ENCODE measurements at places on chromosomes 16 and 17.

- no peak for DNase-seq
These were observed 393.1 kb downstream of the CNTNAP4 start for GRCh38 chr16:76670125-76670857.

DNA sequence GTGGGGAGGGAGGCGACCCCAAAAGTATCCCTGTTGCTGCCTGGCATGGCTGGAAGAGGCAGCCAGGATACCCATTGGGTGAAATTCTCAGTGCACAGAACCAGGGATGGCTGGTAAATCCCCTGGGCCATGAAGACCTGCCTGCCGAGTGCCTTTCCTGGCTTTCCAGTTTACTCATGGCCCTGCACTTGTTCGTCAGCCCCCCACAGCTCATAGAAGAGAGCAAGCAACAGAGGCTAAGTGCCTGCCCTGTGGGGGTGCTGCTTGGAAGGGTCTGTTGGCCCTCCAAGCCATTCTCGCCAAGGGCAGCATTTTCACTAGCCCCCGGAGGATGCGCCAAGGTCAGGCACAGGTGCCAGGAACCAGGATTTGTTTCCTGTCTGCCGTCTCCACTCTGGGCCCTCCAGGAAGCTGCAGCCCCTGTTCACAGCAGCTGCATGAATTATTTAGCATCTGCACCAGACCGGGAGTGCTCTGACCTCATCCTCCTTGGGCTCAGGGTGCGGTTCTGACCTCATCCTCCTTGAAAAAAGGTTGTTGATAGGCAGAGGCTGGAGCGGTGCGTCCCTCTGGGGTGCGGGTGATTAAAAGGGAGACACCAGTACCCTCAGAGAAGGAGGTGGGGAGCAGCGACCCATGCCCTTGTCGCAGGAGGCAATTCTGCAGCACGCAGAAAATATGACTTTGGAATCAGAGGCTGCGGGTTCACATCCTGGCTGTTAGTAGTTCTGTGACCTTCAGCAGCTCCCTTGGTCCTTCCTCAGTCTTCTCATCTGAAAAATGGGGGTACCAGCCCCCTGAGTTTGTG is 14.2 kb upstream of the CD300A start:
- DNase-seq = no peak

- peak; percentile 90 for DNase-seq
These were observed at the start of gene CDH8 for GRCh38 chr16:62036101-62036801. Gene CDH8, minus strand, starts transcription at chr16:62036438. Its CDS starts 15,035 bp downstream, at chr16:62021403.

DNA sequence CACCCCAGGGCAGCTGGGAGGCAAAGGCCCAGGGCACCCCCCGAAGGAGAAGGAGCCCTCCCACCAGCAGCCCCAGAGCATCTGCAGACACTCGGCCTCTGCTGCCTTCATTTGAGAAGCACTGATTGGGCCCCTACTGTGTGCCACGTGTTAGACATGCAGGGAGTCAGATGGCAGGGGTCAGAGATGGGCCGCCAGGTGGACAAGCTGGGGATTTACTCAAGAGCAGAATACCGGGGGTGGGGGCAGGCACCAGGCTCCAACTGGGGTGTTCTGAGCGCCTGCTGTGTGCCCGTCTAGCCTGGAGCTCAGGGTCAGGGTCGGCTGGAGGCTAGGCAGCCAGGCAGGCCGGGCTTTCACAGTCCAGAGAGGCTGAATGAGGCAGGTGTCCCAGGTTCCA is 18.7 kb downstream of the TPSG1 start:
- no peak for DNase-seq

- DNase-seq = no peak
These were observed 3.4 kb downstream of the USH1G start for GRCh38 chr17:74919440-74920305.

GRCh38 chr16:12089492-12090150 is 113.1 kb downstream of the SNX29 start:
- DNase-seq = no peak

DNA sequence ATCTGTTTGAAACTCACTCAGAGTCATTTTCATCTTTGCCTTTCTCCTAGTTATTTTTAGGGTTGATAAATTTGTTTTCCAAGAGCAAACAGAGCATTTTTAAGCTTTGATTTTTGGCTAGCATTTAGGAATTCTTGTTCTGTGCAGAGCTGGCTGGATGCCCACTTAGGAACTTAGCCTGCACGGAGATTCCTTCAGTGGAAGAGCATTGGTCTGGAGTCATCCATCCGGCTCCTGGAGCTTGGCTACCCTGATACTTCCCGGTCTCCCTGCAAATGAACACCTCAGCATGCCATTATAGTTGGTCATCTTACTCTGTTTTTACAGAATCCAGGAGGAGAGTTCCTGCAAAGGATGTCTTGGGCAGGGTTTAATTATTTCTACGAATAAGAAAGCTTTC is 57.1 kb downstream of the SPECC1 start:
- DNase-seq = no peak

DNA sequence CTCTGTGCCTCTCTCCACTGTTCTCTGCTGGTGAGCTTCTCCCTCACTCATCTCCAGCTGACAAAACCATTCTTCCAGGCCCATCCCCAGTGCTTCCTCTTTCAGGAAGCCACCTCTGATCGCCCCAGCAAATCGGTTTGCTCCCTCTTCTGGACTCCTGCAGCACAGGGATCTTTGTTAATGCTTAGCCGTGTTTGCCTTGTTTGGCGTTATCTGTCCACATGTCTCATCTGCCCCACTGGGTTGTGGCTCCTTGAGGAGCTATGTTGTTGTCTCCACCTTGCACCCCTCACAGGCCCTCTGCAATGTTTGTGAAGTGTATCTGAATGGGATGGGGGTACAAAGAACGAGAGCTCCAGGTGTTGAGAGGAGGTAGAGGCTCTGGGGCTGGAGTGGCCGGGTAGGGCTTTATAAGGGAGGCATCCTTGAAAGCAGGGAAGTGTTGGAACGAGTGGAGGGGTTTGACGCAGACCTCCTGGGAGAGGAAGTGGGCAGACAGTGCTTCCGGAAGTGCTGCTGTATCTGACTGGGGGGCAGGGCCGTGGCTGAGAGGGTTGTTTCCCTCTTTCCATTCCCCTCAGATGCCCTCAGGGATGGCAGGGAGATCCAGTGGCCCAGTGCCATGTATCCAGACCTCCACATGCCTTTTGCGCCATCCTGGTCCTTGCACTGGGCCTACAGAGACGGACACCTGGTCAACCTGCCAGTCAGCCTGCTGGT is 27.8 kb downstream of the CASKIN2 start:
- DNase-seq = no peak

DNA sequence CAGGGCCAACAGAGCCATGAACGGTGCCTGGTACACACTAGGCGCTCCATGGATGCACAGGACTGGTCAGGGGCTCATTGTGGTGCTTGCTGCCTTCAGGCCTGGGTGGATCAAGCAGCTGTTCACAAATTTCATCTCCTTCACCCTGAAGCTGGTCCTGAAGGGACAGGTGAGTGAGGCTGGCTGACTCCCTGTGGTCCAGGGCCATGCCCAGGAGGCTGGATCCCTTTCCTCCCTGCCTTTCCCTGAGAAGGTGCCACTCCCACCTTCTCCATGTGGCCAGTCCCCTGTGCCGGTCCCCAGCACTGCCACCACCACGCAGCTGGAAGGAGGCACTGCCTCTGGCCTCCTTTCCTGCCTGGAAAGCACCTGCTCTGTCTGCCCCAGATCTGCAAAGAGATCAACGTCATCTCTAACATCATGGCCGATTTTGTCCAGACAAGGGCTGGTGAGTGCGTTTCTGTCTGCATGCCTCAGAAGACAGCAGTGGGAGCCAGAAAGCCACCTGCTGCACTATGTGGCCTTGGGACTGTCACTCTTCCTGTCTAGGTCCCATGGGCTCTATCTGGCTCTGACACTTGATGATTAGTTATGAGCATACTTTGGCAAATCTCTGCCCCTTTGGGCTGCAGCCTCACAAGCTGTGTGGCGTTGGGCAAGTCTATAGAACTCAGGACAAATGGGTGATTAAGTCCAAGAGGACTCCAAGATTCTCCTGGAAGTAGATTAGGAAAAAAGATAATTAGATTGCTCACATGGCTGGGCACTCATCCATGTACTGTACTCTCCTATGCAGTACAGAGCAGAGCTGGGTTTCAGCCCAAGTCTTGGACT is 9.4 kb downstream of the CETP start:
- DNase-seq = no peak

DNA sequence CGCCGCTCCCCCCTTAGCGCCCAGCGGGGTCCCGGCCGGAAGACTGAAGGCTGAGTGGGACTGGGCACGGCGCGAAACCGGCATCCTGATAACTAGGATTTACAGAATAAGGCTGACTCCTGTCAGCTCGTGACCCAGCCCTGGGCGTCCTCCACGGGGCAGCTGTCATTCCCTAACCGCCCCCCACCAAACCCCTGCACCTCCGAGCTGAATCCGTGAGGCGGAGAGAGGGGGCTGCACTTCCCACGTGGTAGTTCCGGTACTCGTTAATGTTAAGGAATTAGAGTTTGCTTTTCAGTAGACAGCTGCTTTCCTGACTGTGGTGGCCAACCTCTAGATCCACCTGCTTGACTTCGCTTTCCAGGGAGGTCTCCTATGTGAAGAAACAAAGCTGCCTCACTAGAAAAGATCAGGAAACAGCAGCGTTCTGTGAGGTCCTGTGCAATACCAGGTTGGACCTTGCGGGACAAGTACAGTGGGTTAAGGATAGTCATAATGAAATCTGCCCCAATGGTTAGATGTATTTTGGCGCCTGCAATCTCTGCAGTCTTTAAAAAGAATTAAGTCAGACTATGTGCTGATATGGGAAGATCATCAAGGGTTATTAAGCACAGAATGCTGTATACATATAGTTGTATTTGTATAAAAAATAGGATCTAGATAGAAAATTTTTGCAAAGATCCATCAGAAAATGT is 1.1 kb upstream of the WBP2 start:
- DNase-seq = no peak

DNA sequence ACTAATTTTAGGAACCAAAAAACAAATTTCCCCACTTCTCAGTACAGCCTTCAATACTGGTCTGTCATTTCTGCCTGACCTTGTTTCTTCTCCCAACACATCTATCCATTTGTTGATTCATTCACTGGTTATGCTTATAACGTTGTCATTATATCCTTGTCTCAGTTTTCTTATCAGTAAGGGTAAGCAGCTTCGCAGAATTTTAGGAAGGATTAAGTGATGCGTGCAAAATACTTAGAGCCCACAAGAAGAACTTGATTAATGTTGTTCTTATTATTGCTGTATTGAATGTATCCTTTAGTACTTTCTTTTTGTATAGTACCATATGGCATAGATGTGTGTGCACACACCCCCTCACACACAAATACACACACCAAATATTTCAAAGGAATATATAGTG is 403.5 kb upstream of the HSBP1 start:
- no peak for DNase-seq

GRCh38 chr16:12868788-12869187 is 32.6 kb upstream of the SHISA9 start:
- no peak for DNase-seq

DNA sequence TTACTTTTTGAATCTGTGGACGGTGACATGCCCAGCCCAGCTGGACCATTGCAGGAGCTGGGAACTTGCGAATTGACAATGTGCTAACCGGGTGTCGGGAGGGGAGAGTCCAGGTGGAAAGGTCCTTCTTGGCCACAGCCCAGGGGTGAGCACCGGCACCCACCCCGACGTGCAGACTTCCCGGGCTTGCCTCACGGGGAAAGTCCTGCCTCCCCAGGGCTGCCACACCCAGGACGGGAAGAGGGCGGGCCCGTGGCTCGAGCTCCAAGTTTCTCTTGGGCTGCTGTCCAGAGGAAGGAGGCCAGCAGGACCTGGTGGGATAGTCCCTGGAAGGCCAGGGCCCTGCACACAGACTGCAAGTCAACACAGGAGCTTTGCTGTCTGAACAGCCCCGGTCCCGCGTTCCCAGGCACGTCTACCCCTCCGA is 17.7 kb downstream of the CARD14 start:
- no peak for DNase-seq

DNA sequence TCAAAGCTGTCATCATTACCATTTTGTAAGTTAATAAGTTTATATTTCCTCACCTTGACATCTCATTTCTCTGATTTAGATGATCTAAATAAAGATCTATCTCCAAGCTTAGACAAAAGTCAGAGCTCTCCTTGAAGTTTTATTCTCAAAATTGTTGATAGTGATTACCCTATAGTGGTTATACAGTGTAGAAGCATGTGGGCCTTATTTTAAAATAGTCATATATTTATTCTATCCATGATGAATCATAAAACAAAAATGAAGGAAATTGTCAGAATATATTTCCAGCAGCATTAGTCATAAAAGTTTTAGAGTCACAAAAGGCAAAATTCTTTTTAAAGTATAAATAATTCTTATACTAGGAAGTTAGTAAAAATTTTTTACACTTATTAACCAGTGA is 49.0 kb downstream of the RHOT1 start:
- no peak for DNase-seq

DNA sequence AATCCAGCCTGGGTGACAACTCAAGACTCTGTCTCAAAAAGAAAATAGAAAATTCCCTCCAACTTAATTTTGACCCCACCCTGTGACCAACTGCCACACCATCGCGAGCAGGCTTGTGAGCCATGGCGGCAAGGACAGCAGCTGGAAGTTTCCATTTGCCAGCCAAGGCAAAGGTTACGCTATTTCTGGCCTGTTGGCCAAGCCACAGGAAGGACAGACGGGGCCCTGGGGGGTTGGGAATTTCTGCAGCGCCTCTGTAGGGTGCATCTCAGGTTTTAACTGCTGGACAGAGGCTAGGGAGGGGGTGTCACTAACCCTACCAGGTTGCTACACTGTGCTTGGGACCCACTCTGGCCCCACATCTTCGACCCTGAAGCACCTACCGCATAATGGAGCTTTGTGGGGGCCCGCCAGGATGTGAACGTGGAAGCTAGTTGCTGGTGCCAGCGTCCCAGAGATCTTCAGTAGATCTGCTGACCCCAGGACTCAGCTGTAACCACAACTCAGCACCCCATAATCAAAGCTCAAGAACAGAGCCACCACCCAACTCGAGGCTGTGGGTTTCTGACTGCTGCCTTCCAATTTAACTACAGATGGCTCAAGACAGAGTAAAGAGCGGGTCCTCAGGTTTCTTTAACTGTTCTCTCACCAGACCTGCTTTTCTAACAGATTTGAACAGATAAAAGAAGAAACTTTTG is 10.9 kb downstream of the KIFC3 start:
- DNase-seq = no peak

- DNase-seq = no peak
These were observed 34.4 kb downstream of the BRD7 start for GRCh38 chr16:50334106-50334975.

GRCh38 chr16:62720651-62721050 is 684.4 kb upstream of the CDH8 start:
- DNase-seq = no peak

DNA sequence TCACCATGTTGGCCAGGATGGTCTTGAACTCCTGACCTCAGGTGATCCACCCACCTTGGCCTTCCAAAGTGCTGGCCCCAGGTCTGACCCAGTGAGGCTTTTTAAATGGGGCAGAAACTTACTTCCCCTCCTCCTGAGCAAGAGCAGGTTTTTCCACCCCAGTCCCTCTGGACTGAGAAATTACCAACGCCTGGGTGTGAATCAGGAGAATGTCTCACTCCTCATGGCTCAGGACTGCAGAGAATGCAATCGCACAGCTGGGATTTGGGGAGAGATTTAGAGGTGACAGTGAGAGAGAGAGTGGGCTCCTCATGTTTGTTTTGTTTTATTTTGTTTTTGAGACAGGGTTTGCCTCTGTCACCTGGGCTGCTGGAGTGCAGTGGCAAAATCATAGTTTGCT is 203.6 kb downstream of the RAB11FIP4 start:
- no peak for DNase-seq

- no peak for DNase-seq
These were observed 6.1 kb upstream of the KRTAP2-4 start for GRCh38 chr17:41071606-41072360.
